Glutamatergic neuron (in vitro differentiated cells): ENCODE measurements at places on chromosomes 16 and 17.

DNA sequence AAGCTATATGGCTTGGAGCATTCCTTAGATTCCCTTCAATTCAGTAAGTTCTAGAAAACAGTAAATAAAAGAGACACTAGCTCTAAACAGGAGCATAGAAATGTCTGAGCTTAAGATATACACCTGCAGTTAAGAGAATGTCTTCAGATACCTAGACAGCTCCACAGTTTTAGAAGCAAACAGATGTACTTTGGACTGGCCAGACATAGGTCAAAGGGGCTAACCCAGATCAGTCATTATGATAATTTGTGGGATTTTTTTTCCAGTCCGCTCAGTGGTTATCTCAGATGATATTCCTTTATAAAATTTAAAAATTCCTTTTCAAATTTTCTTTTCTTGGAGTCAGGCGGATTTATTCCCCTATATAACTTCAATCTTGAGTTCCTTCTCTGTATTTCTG, 65.8 kb upstream of the RASL10B start:
- DNase-seq = no peak

DNA sequence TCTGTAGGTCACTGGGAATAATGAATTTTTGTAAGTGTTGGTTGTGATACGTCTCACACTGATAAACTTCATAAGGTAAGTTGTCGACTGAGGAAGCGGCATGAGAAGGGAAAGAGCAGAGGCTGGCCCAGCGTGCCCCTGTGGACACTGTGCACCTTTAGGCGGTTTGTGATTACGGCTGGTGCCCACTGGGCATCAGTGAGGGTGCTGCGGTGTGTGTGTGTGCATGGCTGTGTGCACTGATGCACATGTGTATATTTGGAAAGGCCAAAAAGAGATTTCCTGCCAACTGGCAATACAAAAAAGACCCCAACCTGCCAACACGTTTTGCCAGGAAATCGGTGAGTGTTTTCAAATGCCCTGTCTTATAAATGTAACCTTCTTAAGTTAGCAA, 11.9 kb downstream of the IRF8 start:
- DNase-seq = no peak

DNA sequence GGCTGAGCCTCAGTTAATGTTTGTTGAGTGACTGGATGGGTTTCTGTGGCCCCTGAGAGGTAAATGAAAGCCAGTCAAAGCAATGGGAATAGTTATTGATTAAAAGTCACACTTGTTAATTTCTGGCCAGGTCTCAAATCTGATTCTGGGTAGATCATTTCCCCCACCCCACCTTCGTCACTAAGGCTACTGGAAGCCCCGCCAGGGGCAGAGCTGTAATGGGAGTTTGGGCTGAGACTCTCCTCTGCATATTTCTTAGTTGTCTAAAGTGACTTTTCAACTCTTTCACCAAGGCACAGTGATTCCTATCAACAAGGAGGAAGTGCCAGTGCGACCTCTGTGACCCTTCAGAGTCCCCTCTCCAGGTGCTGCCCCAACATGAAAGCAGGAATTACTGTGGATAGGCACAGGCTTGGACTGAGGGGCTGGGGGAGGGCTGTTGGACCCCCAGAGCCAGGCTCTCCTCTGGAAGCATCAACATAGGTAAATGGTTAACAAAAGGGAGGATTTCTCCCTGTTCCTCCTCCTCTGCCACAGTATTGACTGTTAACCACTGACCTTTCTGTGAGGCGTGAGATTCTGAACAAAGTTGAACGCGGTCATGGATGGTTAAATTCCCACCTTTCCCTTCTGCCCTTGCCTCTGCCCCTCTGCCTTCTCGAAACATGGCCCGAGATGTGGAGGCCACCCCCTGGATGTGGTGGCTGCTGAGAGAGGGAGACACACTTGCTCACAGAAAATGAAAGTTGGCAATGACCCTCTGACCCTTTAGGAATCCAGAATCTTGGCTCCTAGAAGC, 20.8 kb upstream of the TBX2 start:
- DNase-seq = no peak

DNA sequence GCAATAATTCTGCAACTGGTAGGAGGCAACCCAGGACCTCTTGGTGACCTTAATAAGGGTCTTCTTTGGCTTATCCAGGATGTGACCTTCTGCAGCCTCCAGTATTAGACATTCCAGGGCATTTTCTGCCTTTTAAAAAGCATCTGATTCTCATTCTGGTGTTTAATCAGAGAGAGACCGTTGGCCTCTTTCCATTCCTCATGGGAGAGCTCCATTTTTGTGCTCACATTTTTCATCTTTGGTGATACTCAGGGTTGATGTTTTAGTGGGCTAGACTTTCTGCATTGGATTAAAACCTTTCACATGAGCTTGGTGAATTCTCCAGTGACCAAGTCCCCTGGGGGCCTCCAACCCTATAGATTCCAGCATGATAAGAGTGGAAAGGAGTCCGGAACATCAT, 150.2 kb upstream of the CACNG5 start:
- DNase-seq = no peak

DNA sequence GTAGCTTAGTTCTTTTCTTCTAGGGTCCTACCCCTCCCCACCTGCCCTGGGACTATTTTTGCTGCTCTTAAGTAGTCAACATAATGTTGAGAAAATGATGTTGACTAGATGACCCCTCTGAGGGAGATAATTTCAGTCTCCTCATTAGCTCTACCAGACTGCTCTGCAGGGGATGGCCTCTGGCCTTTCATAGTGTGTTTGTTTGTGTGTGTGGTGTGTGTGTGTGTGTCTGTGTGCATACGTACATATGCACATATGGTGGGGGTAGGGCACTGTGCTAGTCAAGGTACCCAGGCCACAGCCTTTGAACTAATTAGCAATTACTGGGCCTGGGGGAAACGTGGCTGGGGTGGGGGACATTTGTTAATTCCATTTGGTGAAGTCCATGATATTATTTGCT, 254.0 kb downstream of the SHISA9 start:
- DNase-seq = no peak

- DNase-seq = no peak
Measured at GRCh38 chr17:31275116-31275515, 21.9 kb downstream of the OMG start.

DNA sequence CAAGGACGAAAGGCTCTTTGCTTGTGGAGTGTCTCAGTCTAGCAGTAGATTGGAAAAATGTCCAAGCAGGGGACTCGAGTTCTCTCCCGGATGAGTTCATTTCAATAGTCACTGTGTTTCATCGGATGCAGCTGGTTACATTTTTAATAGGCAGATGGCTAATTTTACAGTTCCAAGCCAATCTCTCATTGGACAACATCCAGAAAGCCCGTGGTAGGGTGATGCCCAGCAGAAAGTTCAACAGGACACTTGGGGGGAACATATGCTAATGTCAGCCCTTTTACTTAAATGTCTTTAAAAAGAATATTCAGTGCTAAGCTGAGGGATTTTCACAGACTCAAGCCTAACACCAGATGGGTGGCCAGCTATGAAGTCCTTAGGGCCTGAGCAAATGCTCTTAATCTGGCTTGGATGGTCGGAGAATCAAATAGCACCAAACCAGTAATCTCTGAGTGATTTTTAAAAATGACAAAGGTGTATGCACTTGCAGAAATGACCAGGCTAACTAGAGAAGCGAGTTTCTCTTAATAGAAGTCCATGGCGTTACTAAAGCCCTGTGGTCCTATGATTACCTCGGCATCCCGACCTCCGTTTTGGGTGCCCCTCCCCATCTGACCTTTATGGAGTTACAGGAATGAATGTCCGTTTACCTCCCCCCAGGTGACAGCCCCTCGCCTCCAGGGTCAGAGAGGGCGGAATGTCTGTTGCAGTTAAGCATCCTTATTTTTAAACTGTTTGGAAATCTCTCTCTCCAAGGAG, 289.2 kb upstream of the SALL1 start:
- DNase-seq = no peak

DNA sequence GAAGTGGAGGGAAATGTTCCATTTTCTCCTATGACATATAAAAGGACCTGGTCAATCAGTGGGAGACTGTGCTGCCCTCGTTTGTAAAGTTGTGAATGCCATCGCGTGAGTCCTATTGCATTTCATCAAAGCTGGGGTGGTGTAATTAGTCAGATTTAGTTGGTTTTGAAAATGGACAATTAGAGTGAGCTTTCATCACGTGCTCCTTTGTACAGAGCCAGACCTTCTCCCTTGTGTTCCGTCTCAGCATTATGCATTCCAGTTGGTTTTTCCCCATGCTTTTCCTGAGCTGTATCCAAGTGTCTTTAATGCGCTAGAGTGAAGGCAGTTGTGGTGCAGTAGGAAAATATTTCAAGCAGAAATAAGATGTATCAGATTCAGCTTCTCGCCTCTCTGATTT, 10.4 kb downstream of the SEC14L1 start:
- DNase-seq = no peak

GRCh38 chr17:48618256-48618896, 3.3 kb upstream of the HOXB8 start:
- peak; percentile 88 for DNase-seq

DNA sequence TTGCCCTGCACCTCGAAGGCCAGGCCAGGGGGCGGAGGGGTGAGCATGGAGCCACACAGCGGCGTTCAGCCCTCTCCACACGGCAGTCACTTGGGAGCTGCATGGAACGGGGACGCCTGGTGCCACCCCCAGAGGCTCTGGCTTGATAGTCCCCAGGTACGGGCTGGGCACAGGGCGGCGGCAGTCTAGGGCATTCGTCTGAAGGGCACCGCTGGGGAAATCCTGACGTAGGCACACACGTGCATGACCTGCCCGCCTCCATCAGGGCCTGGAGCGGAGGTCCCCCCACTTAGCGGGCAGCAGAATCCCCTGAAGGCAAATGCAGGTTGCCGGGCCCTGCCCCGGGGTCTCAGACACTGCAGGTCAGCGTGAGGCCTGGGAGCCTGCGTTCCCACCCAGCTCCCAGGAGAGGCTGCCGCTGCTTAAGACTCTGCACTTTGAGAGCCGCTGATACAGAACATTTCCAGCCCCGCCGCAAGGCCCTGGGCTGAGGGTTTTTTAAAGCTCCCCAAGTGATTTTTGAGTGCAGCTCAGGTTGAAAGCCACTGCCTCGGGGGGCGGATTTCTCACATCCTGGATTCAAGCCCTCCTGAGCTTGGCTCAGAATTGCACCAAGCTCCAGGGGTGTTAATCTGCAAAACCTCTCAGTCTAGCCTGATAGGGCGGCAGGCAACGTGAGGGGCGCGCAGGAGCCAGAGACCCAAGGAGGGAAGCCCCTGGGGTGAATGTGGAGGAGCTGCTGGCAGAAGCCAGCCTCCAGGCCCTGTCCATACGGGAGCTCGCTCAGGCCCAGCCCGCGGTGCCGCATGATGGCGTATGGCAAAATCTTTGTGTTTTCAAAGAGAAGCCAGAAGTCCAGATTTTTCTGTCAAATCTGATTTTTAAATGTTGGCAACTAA, 182.3 kb upstream of the GSE1 start:
- DNase-seq = peak; percentile 39

DNA sequence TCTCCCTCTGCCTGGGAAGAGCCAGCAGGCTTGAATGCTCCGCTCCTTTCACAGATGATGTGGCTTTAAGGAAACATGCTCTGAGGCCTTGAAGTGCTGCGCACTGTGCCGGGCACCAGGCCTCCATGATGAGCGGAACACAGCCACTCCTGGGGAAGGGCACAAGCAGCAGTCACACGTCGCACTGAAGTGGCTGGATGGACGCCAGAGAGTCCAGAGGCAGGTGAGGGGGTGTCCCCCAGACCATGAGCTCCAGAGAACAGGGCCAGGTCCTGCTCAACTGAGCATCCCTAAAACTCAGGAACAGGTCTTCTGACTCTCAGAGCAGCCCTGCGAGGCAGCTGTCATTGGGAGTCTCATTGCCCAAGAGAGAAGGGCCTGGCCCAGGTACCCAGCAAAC, 35.6 kb downstream of the PEMT start:
- no peak for DNase-seq

DNA sequence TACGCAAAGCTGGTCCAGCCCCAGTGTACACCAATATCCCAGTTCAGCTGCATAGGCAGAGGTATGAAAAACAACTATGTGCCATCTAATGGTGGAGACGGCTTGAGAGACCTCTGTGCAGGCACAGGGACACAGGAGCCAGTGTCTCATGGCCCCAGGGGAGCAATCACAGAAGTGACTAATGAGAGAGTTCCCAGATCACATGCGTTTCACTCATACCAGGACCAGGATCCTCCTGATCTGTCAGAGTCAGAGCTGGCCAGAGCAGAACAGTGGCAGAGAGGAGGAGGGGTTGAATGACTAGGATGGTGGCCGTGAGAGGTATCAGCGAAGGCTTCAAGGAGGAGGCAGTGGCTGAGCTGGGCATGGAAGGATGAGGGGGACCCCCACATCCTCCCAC, 41.1 kb downstream of the TMEM132E start:
- no peak for DNase-seq

DNA sequence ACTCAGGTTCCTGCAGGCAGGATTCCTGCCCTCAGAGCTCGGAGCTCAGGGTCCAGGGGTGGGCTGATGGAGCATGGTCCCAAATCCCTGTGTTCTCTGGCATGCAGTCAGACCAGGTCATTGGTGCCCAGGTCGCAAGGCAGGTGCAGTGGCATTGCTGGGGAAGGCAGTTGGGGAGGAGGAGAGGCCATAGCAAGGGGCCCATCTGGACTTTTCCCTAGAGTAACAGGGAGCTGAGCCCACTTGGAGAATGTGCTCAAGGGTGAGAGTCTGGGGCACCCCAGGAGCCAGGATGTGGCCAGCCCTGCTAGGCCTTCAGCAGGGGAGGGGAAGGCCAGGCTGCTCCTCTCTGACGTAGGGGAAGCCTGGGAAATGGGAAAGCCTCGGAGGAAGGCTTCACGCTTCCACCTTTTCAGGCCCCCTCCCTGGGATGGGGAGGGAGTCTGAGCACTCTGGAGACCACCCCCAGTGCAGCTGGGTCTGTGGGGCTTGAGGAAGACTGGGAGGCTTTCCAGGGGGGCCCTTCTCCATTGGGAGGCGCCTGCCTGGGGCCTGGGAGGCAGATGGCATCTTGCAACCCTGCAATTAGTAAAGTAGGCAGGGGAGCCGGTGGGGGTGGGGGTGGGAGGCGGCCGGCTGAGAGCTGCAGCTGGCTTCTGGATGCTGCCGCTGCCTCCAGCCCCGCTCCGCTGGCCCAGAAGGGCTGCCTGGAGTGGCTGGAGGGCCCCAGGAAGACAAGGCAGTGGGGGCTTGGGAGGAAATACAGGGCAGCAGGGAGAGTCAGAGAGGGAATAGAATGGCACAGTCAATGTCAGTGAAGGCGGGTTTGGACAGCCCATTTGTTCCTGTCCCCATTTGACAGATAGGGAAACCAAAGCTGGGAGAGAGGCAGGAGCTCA, 21.1 kb upstream of the DOK4 start:
- no peak for DNase-seq

GRCh38 chr17:59361916-59362810, 30.7 kb downstream of the YPEL2 start:
- no peak for DNase-seq

DNA sequence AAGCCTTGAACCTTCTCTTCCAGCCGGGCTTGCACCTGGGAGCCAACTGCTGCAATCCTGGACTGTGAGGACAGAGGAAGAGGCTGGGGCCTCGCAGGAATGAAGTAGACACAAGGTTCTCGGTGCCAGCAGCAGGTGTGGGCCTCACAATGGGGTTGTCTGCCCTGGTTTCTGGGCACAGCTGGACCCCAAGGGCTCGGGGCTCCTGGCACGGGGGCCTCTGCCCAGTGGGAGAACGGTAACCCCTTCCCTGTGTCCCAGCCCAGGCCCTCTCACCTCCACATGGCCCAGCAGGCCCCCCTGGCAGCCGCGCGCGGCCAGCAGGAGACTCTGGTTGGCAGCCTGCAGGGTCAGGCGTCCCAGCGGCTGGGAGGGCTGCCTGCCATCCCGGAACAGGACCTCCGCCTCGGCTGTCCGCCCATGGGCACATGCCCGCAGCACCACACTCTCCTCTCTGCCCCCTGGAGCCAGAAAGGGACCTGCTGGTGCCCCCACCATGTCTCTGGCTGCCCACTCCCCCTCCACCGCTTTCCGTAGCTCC, 46.9 kb downstream of the RMI2 start:
- peak; percentile 10 for DNase-seq
